Naive thymus-derived CD8-positive, alpha-beta T cell (primary cell): ENCODE measurements at places on chromosomes 6 and 20.

DNA sequence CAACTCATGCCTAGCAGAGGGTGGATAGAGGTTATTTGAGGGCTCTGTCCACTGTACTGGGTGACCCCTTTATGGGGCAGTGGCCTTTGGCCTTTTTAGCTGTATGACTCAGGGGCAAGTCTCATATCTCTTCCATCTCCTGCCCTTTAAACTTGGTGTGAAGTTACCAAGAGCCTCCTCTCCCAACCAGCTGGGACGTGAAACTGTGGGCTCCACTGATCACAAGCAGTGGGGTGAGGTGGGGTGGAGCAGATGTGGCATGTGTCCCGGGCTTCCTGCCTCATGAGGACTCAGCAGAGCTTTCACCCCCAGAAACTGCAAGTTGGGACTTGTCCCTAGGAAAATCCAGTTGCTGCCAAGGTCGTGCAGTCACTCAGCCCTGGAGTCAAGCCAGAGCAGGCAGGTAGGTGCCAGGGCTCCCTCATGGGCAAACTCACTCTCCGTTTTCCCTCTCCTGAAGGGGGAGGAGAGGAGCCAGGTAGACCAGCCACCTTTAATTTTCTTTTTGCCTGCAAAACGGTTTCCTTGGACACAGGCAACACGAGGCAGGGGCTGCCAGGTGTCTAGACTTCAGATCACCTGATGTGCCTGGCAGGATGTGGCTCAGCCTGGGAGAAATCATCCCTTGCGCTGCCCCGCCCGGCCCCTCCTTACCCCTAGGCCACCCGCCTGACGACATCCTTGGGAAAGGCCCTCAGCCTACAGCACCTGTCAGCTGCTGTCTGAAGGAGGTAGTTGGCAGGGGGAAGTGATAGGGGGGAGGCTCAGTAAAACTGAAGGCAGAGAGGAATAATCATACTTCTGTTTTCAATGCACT lies 4.0 kb downstream of the CDKN1A start:
- DNase-seq = no peak

- DNase-seq = no peak
Measured at GRCh38 chr6:168035661-168036545, 38.4 kb downstream of the KIF25 start.

GRCh38 chr6:135575629-135576028 lies 78.1 kb upstream of the AHI1 start:
- DNase-seq = no peak

DNA sequence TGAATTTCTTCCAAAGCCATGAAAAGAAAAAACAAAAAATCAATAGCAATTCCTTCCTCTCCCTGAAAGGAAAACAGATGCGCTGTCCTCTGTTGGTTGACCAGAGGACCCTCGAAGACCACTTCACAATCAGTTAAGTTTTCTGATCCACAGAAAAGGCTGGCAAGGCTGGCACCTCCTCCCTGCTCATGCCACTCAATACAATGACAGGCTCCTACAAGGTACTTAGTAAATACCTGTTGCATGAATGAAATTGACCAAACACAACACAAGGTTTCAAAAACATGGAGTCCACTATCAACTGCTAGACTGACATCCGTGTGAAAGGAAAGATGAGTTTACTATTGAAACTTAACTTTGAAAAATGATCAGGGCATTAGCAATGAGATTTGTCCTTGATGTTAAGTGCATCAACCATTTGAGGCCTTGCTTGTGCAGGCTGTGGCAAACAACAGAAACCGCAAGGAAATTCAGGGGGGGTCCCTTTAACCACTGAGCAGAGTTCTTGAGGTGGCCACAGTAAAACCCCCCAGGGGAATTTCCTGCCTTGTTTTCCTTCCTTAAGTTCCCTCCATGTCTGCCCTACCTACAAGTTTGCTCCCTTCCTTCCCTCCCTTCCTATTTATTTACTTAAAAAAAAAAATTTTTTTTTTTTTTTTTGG lies 27.9 kb upstream of the RTF2 start:
- peak; percentile 64 for DNase-seq

DNA sequence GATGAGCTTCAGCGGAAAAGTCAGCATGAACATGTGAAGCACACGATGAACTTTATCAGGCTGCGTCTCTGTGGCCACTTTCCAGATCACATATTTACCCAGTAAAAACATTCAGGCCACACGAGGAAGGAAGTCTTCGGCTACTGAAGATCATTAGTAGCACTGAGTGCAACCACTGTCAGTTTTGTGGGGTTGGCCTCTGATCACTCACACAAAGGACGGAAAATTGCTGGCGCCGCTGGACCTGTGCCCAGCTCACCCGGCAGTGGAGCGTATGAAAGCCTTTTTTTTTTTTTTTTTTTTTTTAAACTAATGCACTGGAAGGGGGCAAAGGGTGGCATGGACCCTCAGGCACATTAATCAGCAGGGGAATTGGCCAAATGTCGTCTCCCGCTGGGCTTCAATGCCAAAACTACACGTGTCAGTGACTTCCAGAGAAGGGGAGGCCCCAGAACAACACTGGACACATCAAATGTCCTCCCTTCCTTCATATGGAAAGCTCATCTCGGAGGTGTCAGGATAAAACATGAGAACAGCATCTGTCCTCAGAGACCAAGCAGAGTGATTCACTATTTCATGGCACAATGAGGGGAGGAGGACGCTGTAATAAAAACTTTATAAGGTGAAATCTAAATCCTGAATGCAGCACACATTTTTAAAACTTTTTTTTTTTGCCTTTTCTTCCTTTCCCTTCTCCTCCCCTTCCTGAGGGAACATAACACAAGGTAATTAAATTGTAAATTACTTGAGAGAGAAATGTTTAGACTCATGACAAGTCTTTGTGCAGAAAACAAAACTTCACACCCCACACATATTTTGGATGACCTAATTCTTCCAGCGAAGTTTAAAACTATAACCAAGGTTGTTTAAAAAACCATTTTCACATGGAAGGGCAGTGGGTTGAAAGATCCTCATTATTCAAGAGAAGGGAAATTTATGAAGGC lies 223.4 kb downstream of the FOXC1 start:
- no peak for DNase-seq

DNA sequence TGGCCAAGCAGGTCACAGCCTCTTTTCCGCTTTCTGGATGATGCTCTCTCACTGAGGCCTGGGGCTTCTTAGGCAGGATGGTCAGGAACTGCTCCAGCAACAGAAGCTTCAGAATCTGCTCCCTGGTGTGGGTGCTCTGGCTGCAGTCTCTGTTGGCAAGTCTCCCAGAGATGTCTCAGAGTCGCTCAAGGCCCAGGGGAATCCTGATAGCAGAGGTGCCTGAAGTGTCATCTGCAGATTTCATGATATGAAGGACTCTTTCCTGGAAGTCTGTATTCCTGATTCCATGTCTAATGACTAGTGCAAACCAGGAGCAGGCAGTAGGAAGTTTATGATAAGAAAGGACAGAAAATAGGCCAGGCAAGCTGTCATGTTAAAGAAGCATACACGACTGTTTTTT lies 20.3 kb downstream of the ZSCAN31 start:
- no peak for DNase-seq

DNA sequence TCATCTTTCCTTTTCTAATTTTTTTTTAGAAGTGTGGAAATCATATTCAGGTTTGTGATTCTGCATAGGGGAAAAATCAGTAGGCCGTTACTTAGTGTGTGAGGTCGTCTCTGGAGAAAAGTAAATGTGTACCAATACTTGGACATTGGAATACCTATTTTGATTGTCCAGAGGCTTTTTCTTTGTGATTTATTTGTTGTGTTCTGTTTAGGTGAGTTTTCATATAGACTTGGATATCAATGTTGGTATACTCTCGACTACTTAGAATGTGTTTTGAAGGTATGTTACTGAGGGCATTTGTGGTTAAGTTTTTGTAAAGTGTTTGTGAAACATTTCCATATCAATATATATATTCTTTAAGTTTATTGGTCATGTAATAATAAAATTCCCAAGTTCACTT lies 2.3 kb downstream of the CD2AP start:
- DNase-seq = no peak

GRCh38 chr6:136378888-136379287 lies 89.2 kb upstream of the BCLAF1 start:
- DNase-seq = no peak

DNA sequence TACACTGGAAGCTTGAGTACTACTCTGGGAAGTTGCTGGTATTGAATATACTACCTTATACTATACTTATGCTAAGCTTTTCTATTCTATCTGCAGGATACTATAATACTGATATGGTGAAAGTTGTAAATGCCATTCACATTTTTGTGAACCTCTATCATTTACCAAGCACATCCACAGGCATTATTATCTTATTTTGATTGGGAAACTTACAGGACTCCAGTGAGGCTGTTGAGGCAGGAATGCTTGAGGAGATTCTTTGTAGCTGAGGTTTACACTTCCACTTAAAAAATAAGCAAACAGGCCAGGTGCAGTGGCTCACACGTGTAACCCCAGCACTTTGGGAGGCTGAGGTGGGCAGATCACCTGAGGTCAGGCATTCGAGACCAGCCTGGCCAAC lies 442.9 kb downstream of the QKI start:
- no peak for DNase-seq

DNA sequence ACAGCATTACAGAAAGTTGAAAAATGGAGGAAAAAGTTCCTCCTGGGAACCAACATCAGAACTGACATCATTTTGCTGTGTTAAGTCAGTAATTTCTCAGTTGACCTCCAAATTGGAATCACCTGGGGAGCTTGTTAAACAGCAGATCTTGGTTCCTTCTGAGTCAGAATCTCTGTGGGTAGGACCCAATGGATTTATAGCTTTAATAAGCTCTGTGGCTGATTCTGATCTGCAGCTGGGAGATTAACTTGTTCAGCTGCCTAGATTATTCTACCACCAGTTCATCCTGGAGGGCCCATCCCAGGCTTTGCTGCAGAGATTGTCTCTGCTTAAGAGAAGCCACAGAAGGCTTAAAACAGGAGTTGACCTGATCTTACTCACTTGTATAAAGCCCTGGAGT lies 90.7 kb upstream of the POPDC3 start:
- no peak for DNase-seq

DNA sequence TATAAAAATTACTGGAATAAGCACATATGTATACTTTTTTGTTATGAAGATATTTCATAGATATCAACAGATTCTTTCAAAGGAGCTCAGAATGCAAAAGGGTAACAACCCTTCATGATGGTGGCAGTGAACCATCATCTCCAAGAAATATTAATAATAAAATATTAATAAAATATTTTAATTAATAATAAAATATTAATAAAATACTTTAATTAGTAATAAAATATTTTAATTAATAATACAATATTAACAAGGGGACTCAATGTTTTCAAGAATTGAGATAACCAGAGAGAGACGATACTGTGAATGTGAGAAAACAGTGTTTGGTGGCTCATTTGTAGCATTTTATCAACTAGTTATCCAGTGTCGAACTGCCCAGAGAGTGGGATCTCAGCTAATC lies 86.0 kb upstream of the NT5E start:
- no peak for DNase-seq

GRCh38 chr20:33709905-33710541 lies 10.1 kb downstream of the PXMP4 start:
- DNase-seq = no peak

GRCh38 chr6:386688-387266 lies 4.8 kb upstream of the IRF4 start:
- no peak for DNase-seq

- DNase-seq = no peak
Measured at GRCh38 chr6:127459231-127459641, at the start of gene KIAA0408. Gene KIAA0408 (minus strand): TSS chr6:127459389. CDS start chr6:127453981, 5,408 bp downstream.

GRCh38 chr6:20948556-20948955 lies 414.3 kb downstream of the CDKAL1 start:
- no peak for DNase-seq

DNA sequence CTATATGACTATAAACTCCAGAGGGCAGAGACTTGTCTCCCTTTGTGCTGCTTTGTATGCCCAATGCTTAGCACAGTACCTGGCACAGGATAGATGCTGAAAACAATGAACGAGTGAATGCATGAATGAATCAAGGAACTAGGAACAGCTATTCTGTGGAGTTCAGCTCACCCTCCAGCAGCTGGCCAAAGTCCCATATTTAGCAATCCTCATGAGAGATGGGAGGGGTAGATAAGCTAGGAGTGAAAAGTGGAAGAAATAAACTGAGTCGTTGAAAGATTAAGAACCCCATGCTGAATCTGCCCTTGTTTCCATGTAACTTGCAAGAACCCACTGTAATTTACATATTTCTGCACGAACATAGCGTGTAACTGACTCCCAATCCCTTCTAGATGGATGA lies 106.5 kb downstream of the MAFB start:
- DNase-seq = no peak

DNA sequence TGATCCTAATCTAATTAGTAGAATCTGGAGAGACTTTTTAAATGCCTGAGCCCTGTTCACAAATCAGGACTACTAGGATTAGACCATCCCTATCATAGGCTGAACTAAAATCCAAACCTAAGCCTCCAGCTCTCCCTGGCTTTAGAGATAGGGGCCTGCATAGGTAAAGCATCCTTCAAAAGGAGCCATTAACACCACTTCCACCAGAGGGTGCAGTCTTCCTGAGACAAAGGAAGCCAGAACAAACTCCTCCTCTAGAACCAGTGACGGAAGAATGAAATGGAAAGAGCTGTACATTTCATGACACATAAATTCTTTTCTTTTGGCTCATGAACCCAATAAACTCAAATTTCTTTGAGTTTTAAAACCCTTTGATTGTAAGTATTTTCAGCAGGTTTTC lies 291.2 kb upstream of the ADGRB3 start:
- DNase-seq = no peak

DNA sequence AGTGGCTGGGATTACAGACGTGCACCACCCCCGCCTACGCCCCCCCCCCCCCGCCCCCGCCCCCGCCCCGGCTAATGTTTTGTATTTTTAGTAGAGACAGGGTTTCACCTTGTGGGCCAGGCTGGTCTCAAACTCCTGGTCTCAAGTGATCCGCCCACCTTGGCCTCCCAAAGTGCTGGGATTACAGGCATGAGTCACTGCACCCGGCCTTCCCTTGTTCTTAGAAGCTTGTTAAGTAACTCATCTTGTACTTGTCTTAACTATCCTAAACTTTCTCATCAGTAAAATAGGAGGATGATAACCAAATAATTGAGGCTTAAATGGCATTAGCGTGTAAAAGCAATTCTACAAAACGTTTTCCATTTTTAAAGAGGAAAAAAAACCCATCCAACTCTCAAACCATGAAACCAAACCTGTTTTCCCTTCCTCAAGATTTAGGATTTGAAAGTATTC lies 4.2 kb downstream of the CDYL start:
- no peak for DNase-seq

DNA sequence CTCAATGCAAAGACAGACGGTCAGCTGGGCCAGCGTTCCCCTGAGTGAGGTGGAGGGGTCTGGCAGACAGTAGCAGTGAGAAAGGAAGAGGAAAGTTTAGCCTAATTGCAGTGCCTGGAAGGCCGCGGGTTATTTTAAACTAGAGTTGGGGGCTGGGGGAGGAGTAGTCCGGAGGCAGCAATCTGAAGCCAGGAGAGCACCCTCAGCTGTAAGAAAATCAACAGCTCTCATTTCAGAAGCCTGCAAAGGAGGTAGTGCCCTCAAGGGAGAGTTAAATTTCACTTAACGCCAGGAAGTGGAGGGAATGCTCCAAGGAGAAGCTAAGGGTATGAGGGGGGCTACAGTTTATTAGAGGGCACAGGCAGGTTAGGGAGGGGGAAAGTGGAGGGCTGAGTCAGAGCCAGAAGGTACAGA lies 26.9 kb downstream of the RING1 start:
- DNase-seq = no peak

- no peak for DNase-seq
Measured at GRCh38 chr6:7787137-7787608, 61.3 kb downstream of the BMP6 start.

GRCh38 chr20:41306061-41306727 lies 11.3 kb downstream of the ZHX3 start:
- no peak for DNase-seq
